ENCODE measurements at places on chromosomes 3 and 15.

- no peak for DNase-seq
These were observed 35.8 kb upstream of the LRTM1 start for GRCh38 chr3:54963641-54964040.

DNA sequence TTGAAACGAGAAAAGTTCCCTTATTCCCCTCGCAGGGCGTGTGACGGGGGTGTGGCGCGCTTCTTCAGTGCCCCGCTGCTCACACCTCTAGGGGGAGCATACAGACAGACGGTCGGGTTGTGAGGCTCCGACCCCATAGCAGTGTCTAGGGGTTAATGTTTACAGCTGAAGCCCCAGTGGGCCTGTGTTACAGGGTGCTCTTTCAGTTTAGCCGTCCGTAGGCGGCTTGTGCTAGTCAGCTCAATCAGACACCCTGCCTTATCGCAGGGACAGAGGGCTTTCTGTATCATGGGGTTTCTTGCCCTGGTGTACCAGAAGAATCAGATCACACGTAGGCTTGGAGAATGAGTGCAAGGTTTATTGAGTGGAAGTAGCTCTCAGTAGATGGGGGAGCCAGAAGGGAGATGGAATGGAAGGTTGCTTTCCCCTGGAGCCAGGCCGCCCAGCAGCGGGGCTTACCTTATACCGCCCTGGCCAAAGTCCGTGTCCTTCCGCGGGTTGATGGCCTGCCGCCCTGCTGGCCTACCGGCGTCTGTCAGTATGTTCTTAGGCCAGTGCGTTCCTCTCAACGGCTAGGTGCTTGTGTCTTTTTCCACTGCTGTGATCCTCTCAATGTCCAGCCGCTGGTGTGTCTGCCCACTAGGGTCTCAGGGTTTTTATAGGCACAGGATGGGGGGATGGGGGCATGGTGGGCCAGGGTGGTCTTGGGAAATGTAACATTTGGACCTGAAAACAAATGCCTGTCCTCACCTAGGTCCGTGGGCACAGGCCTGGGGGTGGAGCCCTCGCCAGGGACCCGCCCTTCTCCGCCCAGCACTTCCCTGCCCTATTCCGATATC, 32.2 kb upstream of the ACP3 start:
- DNase-seq, result no peak

GRCh38 chr3:3366386-3366785, 186.9 kb upstream of the CRBN start:
- DNase-seq, result no peak

GRCh38 chr3:148600902-148601765, 96.6 kb upstream of the AGTR1 start:
- no peak for DNase-seq

- no peak for DNase-seq
These were observed 88.6 kb downstream of the NR1I2 start for GRCh38 chr3:119870512-119870911.

- peak; percentile 29 for DNase-seq
These were observed 46.9 kb downstream of the PIK3R4 start for GRCh38 chr3:130699765-130700164.

DNA sequence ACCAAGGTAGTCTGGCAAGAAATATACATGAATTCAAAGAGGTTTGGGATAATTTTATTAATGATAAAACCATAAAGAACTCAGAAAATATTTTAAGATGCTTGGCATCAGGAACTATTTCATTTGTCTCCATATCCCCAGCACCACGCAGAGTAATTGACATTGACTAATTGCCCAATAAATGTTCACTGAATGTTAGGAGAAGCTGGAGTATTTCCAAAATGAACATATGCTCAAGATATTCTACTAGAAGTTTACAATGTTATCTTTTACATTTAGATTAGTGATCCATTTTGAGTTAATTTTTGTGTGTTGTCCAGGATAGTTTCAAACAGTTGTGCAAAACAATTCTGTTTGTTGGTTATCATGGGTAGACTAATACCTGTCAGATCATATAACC, 298.8 kb upstream of the CTDSPL start:
- no peak for DNase-seq

DNA sequence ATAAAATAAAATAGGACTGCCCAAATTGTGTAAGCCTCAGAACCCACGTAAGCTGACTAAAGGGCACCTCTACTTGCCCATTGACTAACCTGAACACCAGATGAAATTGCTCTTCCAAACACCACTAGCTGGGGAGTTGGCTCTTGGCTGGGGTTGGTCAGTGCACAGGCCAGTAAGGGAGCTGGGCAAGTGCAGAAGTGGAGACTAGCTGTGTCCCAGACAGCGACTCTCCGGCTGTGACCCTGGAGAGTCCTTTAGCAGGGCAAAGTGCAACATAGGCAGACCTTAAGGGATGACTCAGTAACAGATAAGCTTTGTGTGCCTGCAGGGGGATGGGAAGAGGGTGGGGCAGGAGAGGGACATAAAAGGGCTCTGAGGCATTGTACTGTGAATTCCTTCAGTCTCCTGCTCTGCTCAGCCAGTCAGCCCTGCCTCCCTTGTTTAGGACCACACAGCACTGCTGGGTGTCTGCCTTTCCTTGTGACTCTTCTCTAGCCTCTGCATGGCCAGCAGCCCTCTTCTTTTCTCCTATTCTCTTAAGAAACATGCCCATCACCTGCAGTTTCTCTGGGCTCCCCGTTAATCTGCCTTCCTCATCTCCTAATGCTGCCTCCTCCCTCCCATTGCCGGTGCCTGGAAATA, 13.2 kb downstream of the NR1I2 start:
- DNase-seq, result peak; percentile 21

DNA sequence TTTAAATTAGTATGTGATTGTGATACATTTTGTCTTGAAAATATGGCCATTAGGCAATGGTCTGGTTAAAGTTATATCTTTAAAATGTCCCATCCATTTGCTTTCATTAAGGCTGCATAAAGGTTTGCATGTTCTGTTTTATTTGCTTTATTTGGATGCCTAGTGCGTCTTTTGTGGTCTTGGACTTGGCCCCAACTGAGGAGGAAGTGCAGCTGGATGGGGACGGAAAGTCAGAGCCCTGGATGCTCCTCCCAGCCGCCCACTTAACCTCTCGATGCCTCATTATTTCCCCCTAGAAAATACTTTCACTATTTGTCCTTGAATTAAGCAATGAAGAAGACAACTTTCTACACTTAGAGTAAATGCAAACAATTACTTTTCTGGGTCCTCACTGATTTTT, 898.2 kb downstream of the MCTP2 start:
- no peak for DNase-seq

- DNase-seq, result no peak
These were observed 15.3 kb downstream of the H1-8 start for GRCh38 chr3:129558081-129558771.

- no peak for DNase-seq
These were observed 3.9 kb downstream of the TSC22D2 start for GRCh38 chr3:150411976-150412375.

DNA sequence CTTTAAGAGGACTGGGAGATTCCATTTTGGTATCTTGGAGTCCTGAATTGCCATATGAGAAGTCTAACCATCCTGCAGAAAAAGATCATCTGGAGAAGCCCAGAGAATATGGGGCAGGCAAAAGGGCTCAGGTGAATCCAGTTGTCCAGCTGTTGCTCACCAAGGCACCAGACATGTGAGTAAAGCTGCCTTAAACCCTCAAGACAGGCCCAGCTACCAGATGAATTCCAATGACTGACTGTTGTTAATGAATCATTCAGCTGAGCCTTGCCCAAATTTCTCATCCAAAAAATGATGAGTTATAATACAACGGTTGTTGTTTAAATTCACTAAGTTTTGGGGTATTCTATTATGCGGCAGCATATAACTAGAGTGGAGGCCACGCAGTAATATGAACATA, 22.0 kb upstream of the NANOGP8 start:
- DNase-seq, result no peak

DNA sequence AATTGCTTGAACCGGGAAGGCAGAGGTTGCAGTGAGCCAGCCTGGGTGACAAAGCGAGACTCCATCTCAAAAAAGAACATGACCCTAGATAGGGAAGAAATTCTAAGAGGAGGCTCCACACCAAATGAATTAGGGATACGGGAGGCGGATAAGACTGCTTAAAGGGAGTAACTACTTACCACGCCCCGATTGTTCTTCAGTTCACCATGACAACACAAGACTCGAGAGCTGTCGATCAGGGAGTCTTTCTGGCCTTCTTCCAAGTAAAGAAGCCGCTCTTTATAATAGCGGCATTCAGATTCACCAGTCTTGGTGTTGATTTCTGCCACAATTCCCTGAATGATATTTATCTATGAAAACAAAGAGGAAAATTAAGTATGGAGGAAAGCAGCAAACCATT, 53.9 kb upstream of the TASOR start:
- no peak for DNase-seq

- no peak for DNase-seq
These were observed 130.3 kb downstream of the DTWD1 start for GRCh38 chr15:49751191-49751590.

DNA sequence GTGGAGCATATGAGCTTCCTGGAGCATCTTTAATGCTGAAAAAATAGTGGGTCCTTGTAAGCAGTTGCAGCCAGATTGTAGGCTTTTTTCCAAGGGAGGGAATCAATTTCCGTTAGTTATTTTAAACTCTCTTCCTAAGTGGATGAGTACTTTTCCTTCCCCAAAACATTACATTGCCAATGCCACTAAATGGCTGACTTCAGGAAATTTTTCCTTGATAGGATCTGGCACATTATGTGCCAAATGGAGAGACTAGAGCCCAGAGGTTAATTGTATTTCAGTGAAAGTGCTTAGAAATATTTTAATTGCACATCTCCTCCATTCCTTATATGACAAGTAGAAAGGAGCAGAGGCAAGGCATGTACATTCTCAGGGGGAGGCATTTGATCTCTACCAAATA, 83.5 kb downstream of the TNFAIP8L3 start:
- DNase-seq, result no peak

GRCh38 chr3:171261487-171261886, 198.7 kb downstream of the TNIK start:
- DNase-seq, result no peak

DNA sequence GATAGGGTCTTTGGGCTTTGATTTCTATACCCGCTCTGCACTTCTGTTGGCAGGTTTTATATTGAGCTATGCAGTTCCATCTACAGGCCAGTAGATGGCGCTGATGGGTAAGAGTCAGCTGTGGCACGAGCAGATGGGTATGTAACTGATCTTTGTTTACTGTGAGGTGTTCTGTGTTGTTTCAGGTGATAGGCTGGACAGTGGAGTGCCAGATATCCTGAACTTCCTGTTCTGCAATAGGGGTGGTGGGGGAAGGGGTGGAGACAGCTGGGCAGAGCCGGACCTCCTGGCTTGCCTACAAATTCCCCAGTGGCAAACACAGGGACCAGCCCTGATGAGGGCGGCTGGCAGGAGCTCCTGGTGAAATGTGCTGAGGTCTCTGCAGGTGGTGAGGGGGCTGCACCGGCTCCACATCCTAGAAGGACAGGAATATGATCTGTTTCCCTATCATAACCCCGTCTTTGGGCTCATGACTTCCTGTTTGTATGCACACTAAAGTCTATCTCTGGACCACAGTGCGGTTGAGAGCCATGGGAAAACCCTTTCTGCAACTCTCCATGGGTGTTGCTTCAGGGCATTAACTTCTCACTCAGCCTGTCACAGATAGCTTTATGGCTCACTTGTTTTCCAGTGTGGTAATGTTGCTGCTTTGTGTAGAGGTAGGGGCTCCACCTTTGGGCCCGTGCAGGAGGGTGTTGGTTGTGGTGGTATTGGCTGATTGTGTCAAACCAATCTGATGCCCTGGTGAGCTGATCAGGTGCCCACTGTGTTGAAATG, 13.4 kb upstream of the FAM98B start:
- DNase-seq, result peak; percentile 43

GRCh38 chr3:23741036-23741706, 64.6 kb upstream of the UBE2E1 start:
- no peak for DNase-seq

- no peak for DNase-seq
These were observed 8.0 kb upstream of the ACAP2 start for GRCh38 chr3:195450731-195451229.

GRCh38 chr3:165193366-165194254, 2.6 kb downstream of the SLITRK3 start:
- DNase-seq, result no peak

GRCh38 chr3:195905970-195906864, 2.1 kb downstream of the TNK2 start:
- no peak for DNase-seq

- DNase-seq, result no peak
These were observed 38.8 kb upstream of the ANKRD34C start for GRCh38 chr15:79243723-79244122.

GRCh38 chr3:133487204-133487603, 86.3 kb upstream of the CDV3 start:
- DNase-seq, result no peak

DNA sequence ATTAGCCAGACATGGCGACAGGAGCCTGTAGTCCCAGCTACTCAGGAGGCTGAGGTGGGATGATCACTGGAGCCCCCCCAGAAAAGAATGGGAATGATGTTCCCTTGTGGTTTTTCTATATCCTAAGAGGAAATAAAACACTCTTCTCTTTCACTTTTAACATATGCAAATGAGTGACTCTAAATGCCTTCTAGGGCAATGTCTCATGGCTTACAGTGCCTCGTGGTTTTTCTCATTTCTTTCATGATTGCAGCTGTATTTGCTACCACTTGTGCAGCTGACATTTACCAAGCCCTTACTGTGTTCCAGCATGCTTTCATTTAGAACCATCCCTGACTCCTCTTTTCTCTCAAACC, 26.4 kb downstream of the STOML1 start:
- DNase-seq, result no peak

GRCh38 chr3:186506857-186507256, 37.3 kb downstream of the CRYGS start:
- DNase-seq, result no peak

DNA sequence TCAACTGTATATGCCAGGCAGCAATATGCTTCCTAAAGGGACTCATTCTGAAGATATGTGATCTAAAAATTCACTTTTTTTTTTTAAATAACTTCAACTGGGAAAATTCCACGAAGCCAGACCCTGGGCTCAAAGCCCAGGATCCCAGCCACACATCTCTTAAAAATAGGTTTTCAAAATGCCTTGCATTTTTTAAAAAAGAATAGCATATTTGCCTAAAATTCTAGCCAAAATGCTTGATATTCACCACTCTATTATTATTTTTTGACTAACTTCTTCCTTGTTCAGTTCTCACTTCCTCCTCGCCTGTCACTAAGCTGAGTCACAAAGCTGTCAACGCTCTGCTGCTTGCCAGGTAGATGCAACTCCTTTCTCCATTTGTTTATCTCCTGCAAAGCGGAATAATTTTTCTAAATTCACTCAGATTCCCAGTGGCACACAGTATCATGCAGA, 28.0 kb upstream of the VGLL4 start:
- DNase-seq, result no peak

DNA sequence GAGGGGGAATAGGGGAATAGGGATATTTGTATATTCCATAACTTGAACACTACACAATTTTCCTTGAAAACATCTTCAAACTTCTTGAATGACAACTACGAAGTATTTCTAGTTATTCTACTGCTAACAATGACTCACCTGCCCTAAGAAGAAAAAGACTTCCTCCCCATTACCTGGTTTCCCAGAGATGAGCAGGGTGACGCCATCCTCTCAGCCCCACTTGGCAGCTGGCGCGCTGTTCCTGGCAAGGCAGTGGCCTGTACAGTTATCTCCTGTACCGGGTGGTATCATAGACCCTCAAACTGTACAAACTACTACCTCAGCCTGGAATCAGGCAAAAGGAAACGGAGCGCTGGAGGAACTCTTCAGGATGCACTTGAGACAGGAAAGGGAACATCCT, 10.4 kb downstream of the WDR82 start:
- no peak for DNase-seq

Measured in ACHN (cell line).